ENCODE measurements at places on chromosomes 7 and 10. TPM values are rescaled to one million over a fixed set of nuclear protein-coding genes. Genes with fewer than 3 reads are reported as not detected.

GRCh38 chr10:42997151-42997848, 79.6 kb upstream of the RET start:
- DNase-seq = no peak

- no peak for DNase-seq
Observed at GRCh38 chr10:1582739-1583138, 154.6 kb downstream of the ADARB2 start.

DNA sequence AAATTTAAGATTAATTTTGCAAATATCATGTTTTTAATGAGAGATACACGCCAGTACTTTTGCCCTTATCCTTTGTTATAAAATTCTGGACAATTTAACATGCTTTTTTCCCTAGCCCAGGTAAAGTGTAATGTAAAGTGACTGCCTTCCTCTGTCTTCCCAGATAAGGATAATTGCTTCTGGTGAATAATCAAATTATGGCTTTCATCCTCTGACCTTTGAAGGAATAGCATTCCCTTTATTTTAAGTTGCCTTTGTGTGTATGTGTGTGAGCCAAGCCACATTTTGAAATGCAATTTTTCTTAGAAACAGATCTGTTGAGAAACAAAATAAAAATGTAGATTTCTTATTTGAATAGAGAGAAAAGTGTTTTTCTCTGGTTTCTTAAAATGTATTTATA, 107.5 kb downstream of the ADAM22 start:
- DNase-seq = no peak

CCDC3 gene
- 1.8 TPM for total RNA-seq

SLC26A3 gene
- not detected for total RNA-seq

All from glomerular endothelial cell (primary cell).